Stimulated activated CD4-positive, alpha-beta T cell treated with anti-CD3 and anti-CD28 coated beads, TNF-alpha, amount 100 ng/mL, for 1 hour (primary cell): ENCODE measurements at places on chromosomes 1 and 21.

- DNase-seq = no peak
Observed at GRCh38 chr1:82858031-82858430, 1057.3 kb downstream of the ADGRL2 start.

DNA sequence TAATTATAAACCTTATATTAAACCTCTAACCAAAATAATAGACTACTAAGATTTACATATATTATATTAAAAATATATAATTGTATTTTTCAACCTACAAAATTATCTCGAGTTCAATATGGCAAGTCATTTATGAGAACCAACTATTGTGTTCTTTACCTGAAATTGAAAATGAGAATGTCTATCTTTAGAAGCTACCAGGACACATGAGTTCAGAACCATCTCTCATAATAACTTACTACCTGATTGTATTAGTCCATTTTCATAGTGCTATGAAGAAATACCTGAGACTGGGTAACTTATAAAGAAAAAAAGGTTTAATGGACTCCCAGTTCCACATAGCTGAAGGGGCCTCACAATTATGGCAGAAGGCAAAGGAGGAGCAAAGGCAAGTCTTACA, 6.8 kb downstream of the HAO2 start:
- no peak for DNase-seq

GRCh38 chr1:242747233-242747632, 222.7 kb upstream of the PLD5 start:
- DNase-seq = no peak

DNA sequence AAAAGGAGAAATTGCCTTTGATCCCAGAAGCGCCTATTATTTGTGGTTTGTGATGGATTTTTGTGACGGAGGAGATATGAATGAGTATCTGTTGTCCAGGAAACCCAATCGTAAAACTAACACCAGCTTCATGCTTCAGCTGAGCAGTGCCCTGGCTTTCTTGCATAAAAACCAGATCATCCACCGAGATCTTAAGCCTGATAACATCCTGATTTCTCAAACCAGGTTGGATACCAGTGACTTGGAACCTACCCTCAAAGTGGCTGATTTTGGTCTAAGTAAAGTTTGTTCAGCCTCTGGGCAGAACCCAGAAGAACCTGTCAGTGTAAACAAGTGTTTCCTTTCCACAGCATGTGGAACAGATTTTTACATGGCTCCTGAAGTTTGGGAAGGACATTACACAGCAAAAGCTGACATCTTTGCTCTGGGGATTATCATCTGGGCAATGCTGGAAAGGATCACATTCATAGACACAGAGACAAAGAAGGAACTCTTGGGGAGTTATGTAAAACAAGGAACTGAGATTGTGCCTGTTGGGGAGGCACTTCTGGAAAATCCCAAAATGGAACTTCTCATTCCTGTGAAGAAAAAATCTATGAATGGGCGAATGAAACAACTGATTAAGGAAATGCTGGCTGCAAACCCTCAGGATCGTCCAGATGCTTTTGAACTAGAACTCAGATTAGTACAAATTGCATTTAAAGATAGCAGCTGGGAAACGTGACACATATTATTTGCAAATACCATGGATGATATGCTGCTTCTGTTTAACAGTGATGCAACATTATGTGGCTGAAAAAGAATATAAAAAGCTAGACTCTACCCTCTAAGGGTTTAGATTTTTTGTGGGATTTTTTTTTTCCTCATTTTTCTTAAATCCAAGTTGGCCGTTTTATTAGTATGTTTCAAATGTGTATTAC, 10.5 kb downstream of the PDIK1L start:
- no peak for DNase-seq

- DNase-seq = no peak
Observed at GRCh38 chr1:234924450-234925355, 203.9 kb downstream of the TOMM20 start.

DNA sequence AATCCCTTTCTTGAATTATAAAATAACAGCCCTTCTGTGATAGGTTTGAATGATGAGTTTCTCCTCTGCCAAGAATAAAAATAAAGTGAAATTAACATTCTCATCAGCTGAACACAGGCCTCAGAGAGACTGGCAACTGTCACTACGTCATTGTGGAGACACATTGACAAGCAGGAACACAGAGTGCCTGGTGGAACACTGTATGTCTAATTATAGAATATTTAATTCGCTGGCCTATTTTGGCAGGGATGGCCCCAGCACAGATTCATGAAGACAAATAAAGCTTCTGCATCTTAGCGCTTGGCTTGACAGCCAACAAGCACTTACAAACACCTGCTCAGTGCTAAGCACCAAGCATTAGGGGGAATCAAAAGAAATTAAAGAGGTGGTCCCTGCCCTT, 52.0 kb upstream of the SMYD2 start:
- DNase-seq = no peak

DNA sequence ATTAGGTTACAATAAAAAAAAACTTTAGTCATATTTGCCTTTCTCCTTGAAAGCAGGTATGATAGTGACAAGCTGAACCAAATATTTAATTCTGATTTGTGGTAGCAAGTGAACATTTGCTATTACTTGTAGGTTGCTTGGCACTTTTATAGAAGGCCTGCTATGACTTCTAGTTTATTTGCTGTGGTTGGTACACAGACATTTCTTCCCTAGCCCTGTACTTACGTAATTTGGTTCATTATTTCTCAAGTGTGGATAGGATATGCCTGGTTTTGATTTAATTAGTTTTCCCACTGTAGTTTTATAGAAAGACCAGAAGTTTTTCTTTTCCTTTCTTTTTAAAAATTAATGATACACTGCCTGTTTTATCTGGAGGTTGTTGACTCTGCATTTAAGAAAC, 55.9 kb downstream of the PPP2R5A start:
- DNase-seq = no peak

- DNase-seq = no peak
Observed at GRCh38 chr1:219322766-219323165, 149.1 kb downstream of the LYPLAL1 start.

DNA sequence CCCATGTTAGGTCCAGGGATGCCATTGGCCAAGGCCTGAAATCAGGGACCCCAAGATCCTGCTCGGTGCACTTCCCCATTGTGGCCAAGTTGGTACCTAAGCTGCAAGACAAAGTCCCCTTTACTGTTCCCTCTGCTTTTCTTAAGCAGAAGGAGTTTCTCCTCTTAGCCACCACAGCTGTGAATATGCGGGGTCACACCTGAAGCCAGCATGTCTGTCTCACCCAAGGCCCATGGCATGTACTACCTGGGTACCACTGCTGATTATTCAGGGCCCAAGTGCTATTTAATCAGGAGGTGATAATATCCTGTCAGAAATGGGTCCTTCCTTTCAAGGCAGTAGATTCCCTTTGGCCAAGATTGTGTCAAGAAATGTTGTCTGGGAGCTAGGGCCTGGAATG, 133.9 kb upstream of the DNAH14 start:
- DNase-seq = no peak
